ENCODE measurements at places on chromosomes 11 and 22. TPM values are rescaled to one million over a fixed set of nuclear protein-coding genes. Genes with fewer than 3 reads are reported as not detected.

Gene KRTAP5-2
- total RNA-seq: not detected

Gene C11orf16
- not detected for total RNA-seq

Gene PACSIN2
- 27.9 TPM for total RNA-seq

Gene CEND1
- 11.3 TPM for total RNA-seq

Gene CDKN1C
- 21.3 TPM for total RNA-seq

Gene HSPA8
- total RNA-seq: 2,873 TPM

Gene OR4C13
- total RNA-seq: not detected

Gene OR8A1
- not detected for total RNA-seq
